ENCODE measurements at places on chromosomes 11 and 22. TPM values are rescaled to one million over a fixed set of nuclear protein-coding genes. Genes with fewer than 3 reads are reported as not detected.

DEAF1 gene
- total RNA-seq, result 25.5 TPM

NRXN2 gene
- 20.9 TPM for total RNA-seq

MMP13 gene
- total RNA-seq, result not detected

TRPM5 gene
- not detected for total RNA-seq

FERMT3 gene
- total RNA-seq, result 5.7 TPM

PRSS23 gene
- 104 TPM for total RNA-seq

- DNase-seq, result no peak
These were observed 107.0 kb downstream of the OSBP2 start for GRCh38 chr22:30801695-30802094.

DNA sequence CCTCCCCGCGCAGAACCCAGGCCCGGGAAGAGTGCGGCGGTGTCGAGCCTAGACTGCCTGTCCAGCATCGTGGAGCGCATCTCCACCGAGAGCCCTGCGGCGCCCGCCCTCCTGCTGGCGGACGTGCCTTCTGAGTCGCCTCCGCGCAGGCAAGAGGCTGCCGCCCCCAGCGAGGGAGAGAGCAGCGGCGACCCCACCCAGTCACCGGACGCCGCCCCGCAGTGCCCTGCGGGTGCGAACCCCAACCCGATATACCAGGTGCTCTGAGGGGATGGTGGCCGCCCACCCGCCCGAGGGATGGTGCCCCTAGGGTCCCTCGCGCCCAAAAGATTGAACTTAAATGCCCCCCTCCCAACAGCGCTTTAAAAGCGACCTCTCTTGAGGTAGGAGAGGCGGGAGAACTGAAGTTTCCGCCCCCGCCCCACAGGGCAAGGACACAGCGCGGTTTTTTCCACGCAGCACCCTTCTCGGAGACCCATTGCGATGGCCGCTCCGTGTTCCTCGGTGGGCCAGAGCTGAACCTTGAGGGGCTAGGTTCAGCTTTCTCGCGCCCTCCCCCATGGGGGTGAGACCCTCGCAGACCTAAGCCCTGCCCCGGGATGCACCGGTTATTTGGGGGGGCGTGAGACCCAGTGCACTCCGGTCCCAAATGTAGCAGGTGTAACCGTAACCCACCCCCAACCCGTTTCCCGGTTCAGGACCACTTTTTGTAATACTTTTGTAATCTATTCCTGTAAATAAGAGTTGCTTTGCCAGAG lies 2.0 kb downstream of the MYOD1 start:
- DNase-seq, result no peak

- peak; percentile 29 for DNase-seq
These were observed 15.4 kb downstream of the FAM181B start for GRCh38 chr11:82718307-82718706.

GRCh38 chr11:84236436-84236835 lies 950.3 kb upstream of the CCDC90B start:
- no peak for DNase-seq

DNA sequence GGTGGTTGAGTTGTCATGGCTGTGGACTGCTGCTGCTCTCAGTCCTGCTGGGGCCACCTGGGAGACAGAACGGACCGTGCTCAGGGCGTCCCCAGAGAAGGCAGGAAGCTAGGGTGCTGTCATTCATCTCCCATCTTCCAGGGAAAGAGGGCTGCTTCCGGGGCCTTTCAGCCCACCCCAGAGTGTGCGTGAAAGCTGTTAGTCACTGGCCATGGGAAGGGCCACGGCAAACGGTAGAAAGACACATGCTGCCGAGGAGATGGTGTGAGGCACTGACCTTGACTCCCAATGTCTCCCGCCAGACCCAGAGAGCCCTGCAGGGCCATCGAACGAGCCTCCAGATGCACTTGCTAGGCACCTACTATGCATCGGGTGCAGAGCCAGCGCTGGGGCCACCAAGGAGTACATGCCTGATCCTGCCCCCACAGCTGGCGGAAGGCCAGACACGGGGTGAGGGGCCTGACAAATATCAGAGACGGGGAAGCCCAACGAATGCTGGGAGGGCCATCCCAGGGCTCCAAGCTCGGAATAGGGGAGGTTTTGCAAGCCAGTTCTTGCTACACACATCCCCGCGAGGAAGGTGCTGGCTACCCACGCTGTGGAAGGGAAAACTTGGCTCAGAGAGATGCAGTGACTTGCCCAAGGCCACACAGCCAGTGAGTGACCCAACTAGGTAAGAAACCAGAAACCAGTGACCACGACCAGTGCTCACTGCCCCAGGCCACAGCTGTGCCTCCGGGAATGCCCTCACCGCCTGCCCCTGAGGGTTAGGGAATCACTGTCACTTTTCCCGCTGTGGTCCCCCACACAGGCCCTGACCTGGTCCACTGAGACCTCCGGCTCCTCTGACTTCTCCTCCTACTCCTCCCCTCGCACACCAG lies 10.1 kb downstream of the RAC2 start:
- DNase-seq, result no peak

DNA sequence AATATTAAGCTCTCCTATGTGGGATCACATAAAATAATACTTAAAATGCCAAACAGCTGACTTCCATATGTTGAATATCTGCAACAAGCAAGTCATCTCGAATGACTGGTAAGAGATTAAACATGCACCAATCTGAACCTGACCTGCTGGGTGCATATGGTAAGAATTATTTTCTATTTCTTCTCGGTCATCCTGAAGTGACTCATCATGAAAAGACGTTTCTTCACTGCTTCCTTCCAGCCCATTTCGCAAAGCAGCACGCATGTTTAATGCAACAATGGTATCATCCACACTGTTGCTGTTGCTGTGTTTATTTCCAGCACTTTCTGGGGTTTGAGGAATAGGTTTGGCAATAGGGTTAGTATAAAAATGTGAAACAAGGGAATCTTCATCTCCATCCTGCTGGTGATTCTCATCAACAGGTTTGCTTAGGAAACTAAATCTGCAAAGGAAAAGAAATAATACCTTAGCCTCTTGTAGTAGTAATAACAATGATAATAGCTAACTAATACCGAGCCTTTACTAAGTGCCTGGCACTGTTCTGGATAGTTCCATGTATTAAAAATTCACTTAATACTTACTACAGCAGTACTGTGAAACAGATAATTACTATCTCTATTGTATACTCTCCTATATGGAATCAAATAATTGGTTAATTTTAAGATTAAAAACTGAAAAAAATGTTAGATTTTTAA lies 52.0 kb upstream of the CHRNA10 start:
- peak; percentile 63 for DNase-seq

DNA sequence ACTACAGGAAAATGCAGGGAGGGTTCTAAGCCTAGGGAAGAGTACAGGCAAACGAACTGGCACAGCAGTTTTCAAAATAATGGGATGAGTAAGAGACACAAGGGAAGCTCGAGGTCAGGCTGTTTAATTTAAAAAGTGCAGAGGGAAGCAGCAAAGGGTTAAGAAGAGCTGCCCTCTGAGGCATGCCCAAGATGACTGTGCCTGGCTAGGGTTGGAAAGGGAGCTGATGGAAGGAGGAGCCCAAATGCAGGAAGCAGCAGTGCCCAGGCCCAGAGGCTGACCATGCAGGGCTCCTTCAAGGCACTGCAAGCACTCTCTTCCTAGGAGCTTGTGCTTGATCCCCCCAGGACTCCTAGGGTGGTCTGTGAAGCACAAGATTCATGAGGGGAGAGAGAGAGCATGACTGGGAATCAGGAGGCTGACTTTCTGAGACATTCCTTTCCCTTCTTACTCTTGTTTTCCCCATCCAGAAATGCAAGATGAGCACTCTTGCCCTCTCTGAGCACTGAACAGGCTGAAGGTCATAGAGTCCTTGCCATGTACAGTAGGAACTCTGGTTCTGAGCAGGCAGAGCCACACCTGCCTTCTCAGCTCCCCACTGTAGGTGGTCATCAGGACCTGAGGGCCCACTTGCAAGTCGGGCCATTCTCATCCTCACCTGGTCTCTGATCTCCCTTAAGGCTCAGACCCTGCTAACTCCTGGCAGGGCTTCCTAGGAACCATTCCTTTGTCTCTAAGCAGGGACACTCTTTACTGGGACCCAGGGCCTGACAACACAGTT lies 46.7 kb upstream of the DRD2 start:
- no peak for DNase-seq

DNA sequence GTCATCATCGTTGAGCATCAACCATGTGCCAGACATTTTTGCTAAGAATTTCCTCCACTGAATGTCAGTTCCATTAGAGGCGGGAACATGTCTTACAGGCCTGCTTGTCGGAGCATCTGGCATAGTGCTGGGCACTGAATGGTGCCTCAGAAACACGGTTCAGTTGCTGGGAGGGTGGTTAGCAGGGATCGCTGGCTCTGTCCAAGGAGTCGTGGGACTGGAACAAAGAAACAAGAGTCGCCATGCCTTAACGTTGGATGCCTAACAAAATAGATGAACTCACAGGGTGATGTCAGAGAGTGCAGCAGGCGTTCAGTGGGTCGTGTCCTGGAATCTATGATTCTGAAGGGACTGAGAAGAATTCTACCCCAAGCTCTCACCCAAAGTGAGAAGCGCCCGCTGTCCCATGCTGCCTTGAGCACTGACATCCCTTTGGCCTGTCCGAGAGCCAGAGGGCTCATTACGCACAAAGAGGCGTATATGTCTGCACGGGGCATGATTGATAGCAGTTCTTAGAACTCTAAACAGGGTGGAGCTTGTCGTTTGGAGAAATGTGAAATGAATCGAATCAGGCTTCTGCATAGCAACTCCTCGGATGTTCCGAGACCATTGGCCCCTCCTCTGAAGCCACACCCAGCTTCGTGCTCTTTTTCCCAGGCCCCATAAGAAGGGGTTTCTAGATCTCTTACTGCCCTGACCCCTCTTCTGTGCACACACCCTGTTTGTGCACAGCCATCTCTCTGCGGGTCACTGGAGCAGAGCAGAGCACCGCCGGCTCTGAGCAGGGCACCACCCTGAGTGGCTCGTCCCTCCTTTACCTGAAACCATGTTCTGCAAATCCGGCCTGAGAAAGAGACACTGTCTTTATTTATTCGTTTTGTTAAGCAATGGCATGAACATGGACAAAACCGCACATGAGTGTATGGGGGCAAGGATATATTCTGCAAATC lies 113.1 kb upstream of the B3GAT1 start:
- no peak for DNase-seq

- no peak for DNase-seq
These were observed 461.5 kb downstream of the OPCML start for GRCh38 chr11:133070791-133071190.

DNA sequence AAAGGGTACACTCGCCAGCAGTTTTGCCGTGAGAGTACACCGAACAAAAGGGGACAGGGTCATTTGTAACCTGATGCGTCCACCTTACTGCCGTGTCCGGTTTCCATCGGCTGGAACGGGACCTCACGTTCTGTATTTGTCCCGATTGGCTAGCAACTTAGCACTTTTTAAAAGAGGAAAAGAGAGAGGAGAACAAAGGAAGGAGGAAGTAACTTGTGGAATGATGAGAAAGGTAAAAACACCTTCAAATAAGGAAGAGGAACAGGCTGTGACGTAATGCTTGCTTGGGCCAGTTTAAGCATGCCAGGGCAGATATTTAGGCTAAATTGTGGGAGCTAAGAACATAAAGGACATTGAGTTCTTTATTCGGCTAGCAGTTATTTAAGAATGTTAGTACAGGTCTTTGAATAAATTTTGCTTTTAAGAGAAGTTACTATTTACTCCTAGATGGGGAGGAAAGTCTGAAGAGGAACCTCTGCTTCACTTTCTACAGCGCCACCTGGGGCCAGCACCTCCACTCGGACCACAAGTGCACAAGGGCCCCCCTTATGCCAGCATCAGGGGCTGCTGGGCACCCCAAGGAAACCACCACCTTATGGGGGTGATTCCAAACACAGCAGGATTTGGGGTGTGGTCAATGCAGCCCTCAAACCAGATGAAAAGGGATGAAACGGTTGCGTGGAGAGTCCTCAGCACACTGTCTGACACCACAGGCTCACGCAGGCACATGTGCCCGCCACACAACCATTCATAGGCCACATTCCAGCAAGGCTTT lies 5.8 kb downstream of the ARSA start:
- no peak for DNase-seq

DNA sequence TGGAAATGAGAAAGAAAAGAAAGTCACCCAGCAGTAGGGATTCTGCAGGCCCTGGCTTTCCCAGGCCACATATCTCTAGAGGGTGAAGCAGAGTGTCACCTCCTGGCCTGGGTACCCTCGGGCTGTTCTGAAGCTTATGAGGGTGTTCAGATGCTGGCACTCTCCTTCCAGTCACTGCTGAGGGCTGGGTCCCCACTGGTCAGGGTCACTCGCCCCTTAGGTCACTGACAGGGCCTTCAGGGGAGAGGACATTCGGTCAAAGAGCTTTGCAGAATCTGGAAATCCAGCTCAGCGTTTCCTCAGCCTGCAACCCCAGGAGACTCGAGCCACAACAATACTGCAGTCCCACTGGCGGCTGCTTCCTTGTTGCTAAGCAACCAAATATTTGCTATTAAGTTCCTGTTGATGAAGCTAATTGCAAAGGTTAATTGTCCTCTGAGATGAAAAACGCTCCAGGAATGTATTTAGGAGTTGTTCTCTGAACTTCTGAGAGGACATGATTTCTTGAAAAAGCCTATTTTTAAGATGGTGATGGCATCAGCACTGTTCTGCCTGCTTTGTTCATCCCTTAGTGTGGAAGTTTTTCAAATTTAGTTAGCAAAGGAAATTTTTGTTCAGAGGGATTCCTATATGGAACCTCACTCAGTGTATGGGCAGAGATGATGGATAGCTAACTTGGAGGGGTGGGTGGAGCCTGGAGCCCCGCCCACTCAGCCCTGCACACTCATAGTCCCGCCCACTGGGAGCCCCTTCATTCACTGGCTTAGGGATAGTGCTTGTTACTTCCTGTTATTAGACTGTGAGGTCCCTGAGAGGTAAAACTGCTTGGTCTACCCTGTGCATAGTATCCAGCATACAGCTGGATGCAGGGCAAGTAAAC lies 109.2 kb downstream of the CSNK2A3 start:
- peak; percentile 43 for DNase-seq

DNA sequence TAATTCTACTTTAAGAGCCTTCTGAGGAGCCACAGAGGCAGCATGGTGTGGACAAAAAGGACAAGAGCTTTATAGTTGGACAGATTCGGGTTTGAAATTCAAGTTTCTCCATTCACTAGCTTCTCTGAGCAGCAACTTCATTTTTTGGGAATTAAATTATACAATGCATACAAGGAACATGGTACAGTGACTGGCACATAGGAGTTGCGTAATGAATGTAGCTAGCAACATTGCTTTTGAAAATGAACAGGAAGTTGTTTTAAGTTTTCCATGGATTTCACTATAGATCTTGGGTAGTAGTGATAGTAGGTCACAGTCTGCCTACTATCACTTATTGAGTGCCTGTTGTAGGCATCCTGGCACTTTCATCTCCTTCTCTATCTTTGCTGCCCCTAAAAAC lies 41.0 kb upstream of the BMAL1 start:
- no peak for DNase-seq

Data from Daoy (cell line).